ENCODE measurements at places on chromosomes 7 and 10. TPM values are rescaled to one million over a fixed set of nuclear protein-coding genes. Genes with fewer than 3 reads are reported as not detected.

ZNF37A gene
- 30.4 TPM for total RNA-seq

NCF1 gene
- total RNA-seq, result 0.77 TPM

SPDYE1 gene
- not detected for total RNA-seq

PNLIPRP1 gene
- total RNA-seq, result not detected

SLC26A3 gene
- not detected for total RNA-seq

ARHGEF35 gene
- total RNA-seq, result 2.0 TPM

OR13A1 gene
- total RNA-seq, result 0.20 TPM

GRCh38 chr7:79319369-79319768 lies 134.1 kb downstream of the MAGI2 start:
- no peak for DNase-seq
- H3K4me3 ChIP-seq, result no peak overlapping the region
- no peaks in the 10 kb centered on the region for H3K36me3 ChIP-seq
- no peaks in the 10 kb centered on the region for H3K27me3 ChIP-seq
- H3K4me1 ChIP-seq, result no peaks in the 10 kb centered on the region

DNA sequence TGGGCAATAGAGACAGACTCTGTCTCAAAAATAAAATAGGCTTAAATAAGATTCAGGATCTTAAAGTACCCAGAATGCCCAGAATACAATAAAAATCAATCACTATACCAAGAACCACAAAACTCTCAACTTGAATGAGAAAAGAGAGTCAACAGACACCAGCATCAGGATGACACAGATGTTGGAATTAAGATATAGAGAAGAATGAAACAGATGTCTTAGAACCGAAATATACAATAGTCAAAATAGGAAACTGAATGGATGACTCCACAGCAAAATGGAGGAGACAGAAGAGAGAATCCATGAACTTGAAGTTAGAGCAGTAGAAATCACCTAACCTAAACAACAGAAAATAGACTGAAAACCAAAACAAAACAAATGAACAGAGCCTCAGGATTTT lies 29.6 kb downstream of the POR start:
- no peak for DNase-seq
- peaks cover 12% of the 10 kb centered on the region for H3K36me3 ChIP-seq
- no peaks in the 10 kb centered on the region for H3K27me3 ChIP-seq
- H3K27ac ChIP-seq, result no peak overlapping the region
- H3K4me3 ChIP-seq, result no peak overlapping the region

DNA sequence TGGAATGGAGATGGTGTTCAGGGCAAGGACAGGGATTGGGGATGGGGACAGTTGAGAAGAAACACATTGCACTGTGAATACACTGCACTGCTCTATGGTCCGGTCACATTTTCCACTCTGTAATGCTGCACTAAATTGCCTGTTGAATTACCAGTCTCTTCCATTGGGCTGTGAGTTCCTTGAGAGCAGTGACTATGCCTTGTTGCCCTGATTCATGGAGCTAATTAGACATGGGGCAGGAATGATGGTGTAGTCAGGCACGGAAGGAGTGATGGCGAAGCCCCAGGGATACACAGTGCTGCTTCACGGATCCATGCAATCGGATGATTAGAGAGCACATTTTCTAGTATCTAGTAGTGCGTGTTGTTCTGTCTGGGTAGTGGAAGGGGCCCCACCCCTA lies 25.4 kb upstream of the GPAM start:
- no peaks in the 10 kb centered on the region for H3K36me3 ChIP-seq
- H3K27me3 ChIP-seq, result no peaks in the 10 kb centered on the region
- no peak overlapping the region for H3K4me3 ChIP-seq
- DNase-seq, result no peak

GRCh38 chr7:26397332-26397731 lies 105.7 kb downstream of the SNX10 start:
- H3K4me1 ChIP-seq, result peaks cover 18% of the 10 kb centered on the region
- H3K27me3 ChIP-seq, result no peaks in the 10 kb centered on the region
- H3K36me3 ChIP-seq, result no peaks in the 10 kb centered on the region
- no peak for DNase-seq

DNA sequence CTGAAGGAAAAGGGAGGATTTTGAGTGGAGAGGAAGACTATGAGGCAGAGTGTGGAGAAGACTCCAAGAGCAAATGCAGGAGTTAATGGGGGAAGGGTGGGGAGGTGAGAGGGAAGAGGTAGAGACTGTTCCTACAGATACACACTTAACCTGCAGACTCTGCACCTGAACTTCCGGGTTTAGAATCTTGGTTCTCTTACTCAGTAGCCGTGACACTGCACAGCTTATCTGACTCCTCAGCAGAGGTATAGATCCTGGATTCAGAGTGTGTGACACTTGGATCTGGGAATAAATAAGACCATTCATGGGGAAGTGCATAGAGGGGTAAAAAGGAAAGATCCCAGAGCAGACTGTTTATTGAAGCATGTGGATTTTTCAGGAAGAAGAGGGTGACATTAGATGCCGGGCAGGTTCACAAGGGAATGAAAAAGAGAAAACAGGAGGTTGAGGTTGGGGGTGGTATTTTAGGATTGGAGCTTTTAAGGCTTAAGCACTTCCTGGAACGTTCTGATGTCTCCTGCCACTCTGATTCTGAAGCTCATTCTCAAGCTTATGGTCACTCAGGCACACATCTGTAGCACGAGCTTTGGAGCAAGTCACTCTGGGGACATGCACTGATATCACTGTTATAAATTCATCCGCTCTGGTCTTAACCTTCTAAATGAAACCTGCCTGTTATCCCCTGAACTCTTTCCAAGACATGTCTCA lies 5.7 kb upstream of the ZC3HAV1L start:
- no peaks in the 10 kb centered on the region for H3K36me3 ChIP-seq
- peaks cover 1% of the 10 kb centered on the region for H3K4me1 ChIP-seq
- no peak overlapping the region for H3K27ac ChIP-seq
- H3K4me3 ChIP-seq, result no peak overlapping the region
- no peak for DNase-seq
- no peaks in the 10 kb centered on the region for H3K27me3 ChIP-seq

DNA sequence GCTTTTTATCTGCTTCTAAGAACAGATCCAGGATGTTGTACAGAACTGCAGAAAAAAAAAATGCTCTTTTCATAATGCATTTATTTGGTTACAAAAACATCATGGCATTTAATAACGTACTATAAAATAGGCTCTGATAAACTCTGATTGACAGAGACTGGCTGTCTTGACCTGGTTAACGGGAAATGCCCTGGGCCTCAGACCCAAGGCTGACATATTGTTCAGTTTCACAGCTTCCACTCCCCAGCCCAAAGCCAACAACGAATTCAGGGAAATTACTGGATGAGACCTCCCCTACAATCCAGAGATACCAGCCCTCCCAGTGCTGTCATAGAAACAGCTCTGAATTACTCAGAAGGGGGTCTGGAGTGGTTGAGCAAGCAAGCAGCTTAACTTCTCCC lies 260.1 kb downstream of the CREB5 start:
- no peaks in the 10 kb centered on the region for H3K27me3 ChIP-seq
- H3K36me3 ChIP-seq, result no peaks in the 10 kb centered on the region
- H3K4me3 ChIP-seq, result no peak overlapping the region
- no peak overlapping the region for H3K27ac ChIP-seq
- H3K4me1 ChIP-seq, result no peaks in the 10 kb centered on the region

GRCh38 chr7:50798126-50798525 lies 15.4 kb upstream of the GRB10 start:
- no peaks in the 10 kb centered on the region for H3K36me3 ChIP-seq
- no peak for DNase-seq
- H3K4me3 ChIP-seq, result no peak overlapping the region
- peaks cover 3% of the 10 kb centered on the region for H3K4me1 ChIP-seq
- no peak overlapping the region for H3K27ac ChIP-seq
- peaks cover 14% of the 10 kb centered on the region for H3K27me3 ChIP-seq

GRCh38 chr10:75639736-75640135 lies 208.3 kb downstream of the LRMDA start:
- H3K27ac ChIP-seq, result no peak overlapping the region
- H3K4me3 ChIP-seq, result no peak overlapping the region
- no peak for DNase-seq
- H3K36me3 ChIP-seq, result no peaks in the 10 kb centered on the region
- no peaks in the 10 kb centered on the region for H3K27me3 ChIP-seq

- H3K4me3 ChIP-seq, result no peak overlapping the region
- H3K27me3 ChIP-seq, result no peaks in the 10 kb centered on the region
- no peaks in the 10 kb centered on the region for H3K4me1 ChIP-seq
Measured at GRCh38 chr7:17132726-17133125, 165.7 kb upstream of the AHR start.

GRCh38 chr10:48792121-48792520 lies 107.4 kb downstream of the WDFY4 start:
- H3K36me3 ChIP-seq, result no peaks in the 10 kb centered on the region
- DNase-seq, result no peak
- peaks cover 5% of the 10 kb centered on the region for H3K4me1 ChIP-seq
- H3K4me3 ChIP-seq, result no peak overlapping the region
- no peak overlapping the region for H3K27ac ChIP-seq

DNA sequence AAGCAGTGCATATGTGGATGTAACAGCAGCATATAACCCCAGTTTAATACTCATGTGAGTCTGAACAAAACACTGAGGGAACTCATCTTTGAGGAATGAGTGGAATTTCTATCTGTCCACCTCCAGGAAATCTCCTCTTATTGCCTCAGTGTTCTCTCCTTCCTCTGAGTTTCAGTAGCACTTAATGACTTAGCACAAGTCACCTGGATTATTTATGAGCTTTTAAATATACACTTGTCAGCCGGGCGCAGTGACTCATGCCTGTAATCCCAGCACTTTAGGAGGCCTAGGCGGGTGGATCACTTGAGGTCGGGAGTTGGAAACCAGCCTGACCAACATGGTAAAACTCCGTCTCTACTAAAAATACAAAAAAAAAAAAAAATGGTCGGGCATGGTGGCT lies 4.3 kb downstream of the LRRC20 start:
- H3K4me1 ChIP-seq, result peaks cover 25% of the 10 kb centered on the region
- no peak overlapping the region for H3K27ac ChIP-seq
- no peak overlapping the region for H3K4me3 ChIP-seq
- no peak for DNase-seq

- no peaks in the 10 kb centered on the region for H3K36me3 ChIP-seq
- no peaks in the 10 kb centered on the region for H3K27me3 ChIP-seq
- H3K4me3 ChIP-seq, result no peak overlapping the region
- no peak overlapping the region for H3K27ac ChIP-seq
- DNase-seq, result no peak
Measured at GRCh38 chr7:36639826-36640225, 84.5 kb downstream of the AOAH start.

DNA sequence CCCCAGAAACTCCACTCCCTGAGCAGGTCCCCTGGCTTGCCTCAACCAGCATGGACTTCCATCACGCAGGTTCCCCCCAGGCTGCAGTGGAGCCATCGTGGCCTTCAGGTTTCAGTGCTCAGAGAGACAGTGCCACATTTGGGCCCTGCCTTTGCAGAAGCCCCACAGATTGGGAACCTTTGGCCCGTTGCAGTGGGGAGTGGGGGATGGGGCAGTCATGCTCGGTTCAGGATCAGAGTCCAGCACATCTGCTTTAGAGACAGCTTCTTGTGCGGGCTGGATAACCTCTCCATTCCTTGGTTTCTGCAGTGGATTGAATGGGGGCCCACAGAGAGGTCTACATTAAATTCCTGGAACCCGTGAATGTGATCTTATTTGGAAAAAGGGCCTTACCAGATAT lies 183.9 kb downstream of the EBF3 start:
- peaks cover 2% of the 10 kb centered on the region for H3K36me3 ChIP-seq
- H3K27ac ChIP-seq, result no peak overlapping the region
- H3K4me1 ChIP-seq, result no peaks in the 10 kb centered on the region
- no peak overlapping the region for H3K4me3 ChIP-seq
- DNase-seq, result no peak

DNA sequence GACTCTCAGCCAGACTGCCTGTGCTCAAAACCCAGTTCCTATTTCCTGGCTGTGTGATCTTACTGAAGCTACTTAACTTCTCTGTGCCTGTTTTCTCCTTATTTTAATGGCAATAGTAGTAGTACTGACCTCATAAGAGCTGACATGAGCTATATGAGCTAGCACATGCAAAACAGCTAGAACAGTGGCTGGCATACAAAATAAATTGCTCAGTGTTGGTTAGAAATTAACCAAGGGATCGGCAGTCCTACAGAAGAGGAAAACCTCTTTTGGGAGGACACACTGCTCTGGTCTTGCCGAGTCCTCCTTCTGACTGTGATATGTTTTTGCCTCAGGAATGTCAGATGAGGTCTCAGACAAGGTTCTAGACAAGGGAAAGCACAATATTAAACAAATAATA lies 322.6 kb downstream of the GRM8 start:
- DNase-seq, result no peak
- H3K4me1 ChIP-seq, result no peaks in the 10 kb centered on the region
- H3K27ac ChIP-seq, result no peak overlapping the region
- H3K4me3 ChIP-seq, result no peak overlapping the region
- H3K36me3 ChIP-seq, result no peaks in the 10 kb centered on the region

DNA sequence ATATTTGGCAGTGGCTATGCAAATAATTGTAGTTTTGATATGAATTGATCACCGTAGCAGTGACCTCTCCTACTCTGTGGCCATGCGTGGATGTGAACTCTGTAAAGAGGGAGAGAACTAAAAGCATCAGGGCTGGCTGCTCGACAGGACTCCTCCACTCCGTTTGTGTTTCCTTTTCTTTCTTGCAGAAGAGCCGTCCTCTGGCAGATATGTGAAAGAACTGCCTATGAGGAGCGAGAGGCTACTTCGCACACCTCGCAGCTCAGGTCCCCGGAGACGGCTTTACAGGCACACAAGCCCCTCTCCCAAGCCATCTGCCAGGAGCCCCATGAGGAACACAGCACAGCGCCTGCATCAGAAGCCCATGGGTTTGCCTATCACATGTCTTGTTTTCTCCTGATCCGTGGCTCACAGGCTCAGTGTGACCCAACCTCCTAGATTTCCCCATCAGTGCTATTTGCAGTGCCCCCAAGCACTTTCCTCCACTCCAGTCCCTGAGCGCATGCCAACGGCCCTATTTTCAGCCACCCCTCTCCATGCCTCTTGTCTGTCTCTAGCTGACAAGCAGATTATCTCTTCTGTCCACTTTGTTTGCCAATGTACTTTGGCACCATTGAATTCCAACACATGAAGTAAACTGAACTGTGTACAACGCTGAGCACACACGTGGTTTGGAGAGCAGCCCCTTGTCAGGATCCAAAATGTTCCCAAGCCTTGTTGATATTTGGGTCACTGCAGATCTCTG lies 164.3 kb upstream of the AKR1E2 start:
- H3K4me3 ChIP-seq, result no peak overlapping the region
- H3K4me1 ChIP-seq, result no peaks in the 10 kb centered on the region
- H3K27ac ChIP-seq, result no peak overlapping the region
- no peaks in the 10 kb centered on the region for H3K36me3 ChIP-seq

- no peak overlapping the region for H3K4me3 ChIP-seq
- no peaks in the 10 kb centered on the region for H3K36me3 ChIP-seq
- H3K27ac ChIP-seq, result no peak overlapping the region
- no peak for DNase-seq
Measured at GRCh38 chr10:17092986-17093803, 36.4 kb downstream of the CUBN start.

Data from spinal cord (tissue), 10 donors.